ENCODE measurements at places on chromosomes 13 and 19.
A peak's percentile ranks its signal among the peaks of the same experiment; 100 is the strongest.

DNA sequence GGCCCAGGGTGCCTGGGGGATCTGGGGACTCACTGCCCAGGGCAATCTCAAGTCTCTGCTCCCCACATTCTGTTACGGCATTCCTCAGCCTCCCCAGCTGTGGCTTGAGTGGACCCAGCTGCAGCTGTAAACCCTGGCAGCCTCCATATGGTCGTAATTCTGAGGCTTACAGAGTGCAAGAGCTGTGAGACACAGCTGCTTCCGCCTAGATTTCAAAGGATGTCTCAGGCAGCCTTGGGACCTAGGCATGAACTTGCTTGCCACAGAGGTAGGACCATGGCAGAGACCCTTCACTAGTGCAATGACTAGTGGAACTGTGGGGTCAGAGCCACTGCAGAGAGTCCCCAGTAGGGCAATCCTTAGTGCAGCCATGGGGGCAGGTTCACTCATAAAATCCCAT is 297.5 kb downstream of the ENOX1 start:
- DNase-seq, result no peak

DNA sequence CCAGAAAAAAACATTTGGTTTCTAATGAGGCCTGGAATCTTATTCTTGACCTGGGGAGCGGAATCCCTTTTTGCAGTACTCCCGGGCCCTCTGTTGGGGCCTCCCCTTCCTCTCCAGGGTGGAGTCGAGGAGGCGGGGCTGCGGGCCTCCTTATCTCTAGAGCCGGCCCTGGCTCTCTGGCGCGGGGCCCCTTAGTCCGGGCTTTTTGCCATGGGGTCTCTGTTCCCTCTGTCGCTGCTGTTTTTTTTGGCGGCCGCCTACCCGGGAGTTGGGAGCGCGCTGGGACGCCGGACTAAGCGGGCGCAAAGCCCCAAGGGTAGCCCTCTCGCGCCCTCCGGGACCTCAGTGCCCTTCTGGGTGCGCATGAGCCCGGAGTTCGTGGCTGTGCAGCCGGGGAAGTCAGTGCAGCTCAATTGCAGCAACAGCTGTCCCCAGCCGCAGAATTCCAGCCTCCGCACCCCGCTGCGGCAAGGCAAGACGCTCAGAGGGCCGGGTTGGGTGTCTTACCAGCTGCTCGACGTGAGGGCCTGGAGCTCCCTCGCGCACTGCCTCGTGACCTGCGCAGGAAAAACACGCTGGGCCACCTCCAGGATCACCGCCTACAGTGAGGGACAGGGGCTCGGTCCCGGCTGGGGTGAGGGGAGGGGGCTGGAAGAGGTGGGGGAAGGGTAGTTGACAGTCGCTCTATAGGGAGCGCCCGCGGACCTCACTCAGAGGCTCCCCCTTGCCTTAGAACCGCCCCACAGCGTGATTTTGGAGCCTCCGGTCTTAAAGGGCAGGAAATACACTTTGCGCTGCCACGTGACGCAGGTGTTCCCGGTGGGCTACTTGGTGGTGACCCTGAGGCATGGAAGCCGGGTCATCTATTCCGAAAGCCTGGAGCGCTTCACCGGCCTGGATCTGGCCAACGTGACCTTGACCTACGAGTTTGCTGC is at the start of gene ICAM4:
TSS of gene ICAM4 (plus strand) at position 153 of the 935 bp plus-strand sequence. CDS start at position 211, 58 bp downstream.
- DNase-seq, result peak; percentile 32

- DNase-seq, result no peak
These were observed 92.8 kb downstream of the EPSTI1 start for GRCh38 chr13:42899266-42899665.

DNA sequence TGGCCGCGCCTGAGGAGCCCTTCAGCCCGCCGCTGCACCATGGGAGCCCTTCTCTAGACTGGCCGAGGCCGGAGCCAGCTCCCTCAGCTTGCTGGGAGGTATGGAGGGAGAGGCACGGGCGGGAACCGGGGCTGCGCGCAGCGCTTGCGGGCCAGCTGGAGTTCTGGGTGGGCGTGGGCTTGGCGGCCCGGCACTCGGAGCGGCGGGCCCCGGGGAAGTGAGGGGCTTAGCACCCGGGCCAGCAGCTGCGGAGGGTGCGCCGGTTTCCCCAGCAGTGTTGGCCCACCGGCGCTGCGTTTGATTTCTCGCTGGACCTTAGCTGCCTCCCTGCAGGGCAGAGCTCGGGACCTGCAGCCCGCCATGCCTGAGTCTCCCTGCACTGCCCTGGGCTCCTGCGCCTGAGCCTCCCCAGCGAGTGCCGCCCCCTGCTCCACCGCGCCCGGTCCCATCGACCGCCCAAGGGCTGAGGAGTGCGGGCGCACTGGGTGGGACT is 1890.0 kb upstream of the PCDH20 start:
- DNase-seq, result no peak

DNA sequence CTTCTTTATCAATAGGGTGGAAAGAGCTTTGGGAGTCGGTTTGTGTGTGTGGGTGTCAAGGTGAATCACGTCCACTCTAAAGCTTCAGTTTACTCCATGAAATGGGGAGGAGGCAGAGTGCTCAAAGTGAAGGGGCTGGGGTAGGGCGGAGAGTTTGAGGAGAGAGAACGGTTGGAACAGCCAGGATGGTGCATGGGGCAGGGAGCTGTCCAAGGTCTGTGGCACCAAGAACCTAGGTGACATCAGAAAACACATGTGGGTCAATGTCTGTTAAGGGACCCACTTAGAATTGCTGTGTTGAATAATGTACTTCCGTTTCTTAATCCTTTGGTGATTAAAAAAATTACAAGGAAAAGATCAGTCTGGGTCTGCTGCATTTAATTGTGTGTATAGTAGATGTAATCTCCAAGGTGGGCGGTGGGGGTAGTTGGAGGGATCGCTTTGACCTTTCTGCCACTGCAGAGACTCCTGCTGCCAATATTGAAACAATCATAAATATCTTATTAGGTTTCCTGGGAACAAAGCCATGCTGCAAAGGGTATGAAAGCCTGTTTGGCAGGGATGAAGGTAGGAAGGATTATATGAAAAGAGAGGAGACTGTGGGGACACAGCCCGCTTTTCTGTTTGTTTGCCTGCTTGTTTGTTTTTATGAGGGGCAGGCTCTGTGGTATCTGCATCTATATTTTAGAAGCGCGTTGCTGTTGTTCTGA is 122.3 kb downstream of the ATP8A2 start:
- DNase-seq, result no peak

- DNase-seq, result no peak
These were observed 9.5 kb downstream of the RASL11A start for GRCh38 chr13:27280009-27280656.

DNA sequence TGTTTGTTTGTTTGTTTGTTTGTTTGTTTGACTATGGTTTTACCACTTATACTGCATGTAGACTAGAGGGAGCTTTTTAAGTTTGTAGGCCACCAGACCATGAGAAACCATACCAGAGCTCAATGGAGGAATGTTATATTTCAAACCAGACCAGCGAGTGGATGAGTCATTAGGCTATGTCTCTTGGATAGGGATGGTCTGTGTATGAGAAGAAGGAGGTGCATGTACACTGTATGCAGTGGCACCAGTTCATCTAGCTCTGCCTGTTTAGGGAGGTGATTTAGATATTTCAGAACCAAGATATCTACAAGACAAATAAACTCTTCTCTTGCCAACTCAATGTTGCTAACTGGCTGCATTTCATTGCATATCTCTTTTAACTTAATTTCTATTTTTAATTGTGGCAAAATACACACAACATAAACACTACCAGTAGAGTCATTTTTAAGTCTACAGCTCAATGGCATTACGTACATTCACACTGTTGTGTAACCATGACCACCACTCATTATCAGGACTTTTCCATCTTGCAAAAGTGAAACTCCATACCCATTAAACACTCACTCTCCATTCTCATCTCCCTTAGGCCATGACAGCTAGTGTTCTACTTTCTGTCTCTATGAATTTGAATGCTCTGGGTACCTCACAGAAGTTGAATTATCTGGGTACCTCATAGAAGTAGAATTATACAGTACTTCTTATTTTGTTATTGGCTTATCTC is 29.2 kb downstream of the SYDE1 start:
- no peak for DNase-seq

GRCh38 chr13:97189928-97190327 is 32.2 kb upstream of the MBNL2 start:
- no peak for DNase-seq

- DNase-seq, result no peak
These were observed 314.4 kb downstream of the PCDH9 start for GRCh38 chr13:66915596-66916185.

GRCh38 chr13:107767119-107767518 is 448.2 kb downstream of the LIG4 start:
- DNase-seq, result no peak

DNA sequence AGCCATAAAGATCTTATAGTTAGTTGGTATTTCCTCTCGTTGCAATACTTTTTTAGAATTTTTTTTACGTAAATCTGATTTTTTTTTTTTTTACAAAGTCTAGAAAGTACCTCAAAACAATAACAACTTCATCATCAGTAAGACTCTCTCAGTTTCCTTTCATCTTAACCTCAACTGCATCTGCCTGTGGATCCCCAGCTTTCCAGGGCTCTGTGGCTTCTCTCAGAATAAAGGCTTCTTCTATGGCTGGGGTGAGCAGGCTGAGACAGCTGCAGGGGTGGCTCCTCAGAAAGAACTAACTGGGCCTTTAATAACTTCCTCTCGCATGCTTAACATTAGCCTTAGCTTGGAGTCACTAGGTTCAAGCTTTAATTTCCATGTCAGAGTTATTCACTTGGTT is 4.2 kb downstream of the ZNF506 start:
- DNase-seq, result peak; percentile 10

GRCh38 chr13:95301183-95301967 is at the start of gene ABCC4:
ABCC4 (minus strand) TSS chr13:95301451; CDS start chr13:95301314, 137 bp downstream.
- peak; percentile 66 for DNase-seq

DNA sequence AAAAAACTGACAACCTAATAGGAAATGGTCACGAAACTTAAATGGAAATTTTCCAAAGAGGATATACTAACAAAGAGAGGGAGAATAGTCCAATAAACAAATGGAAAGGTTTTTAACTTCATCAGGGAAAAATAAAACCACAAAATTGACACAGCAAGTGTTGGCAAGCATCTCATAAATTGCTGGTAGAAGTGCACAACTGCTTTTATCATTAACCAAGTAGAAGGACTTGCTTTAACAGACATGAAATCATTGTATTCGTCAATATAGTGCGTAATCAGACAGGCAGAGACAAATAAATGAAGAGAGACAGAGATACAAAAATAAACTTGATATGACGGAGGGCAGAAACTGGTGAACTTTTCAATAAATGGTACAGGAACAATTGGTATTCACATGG is 7.4 kb downstream of the TGDS start:
- DNase-seq, result no peak

GRCh38 chr13:26968431-26969341 is 202.9 kb downstream of the USP12 start:
- no peak for DNase-seq

DNA sequence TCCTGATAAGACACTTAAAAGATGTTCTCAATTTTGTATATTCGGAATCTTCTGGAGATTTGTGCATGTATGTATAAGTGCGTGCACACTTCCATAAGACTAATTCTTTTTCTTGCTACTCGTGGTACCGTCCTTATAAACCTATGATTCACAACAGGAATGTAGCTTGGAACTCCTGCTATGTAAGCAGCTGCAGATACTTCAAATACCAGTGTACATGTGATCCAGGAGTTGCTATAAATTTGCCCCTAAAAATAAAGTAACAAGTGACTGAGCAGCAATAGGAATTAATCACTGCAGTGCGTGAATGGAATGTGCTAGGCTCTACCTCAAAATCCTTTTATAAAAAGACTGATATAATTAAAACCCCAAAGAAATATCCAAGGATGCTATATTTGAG is 214.9 kb downstream of the KLF5 start:
- DNase-seq, result no peak

GRCh38 chr19:12603714-12604113 is 6.9 kb downstream of the ZNF490 start:
- peak; percentile 53 for DNase-seq

DNA sequence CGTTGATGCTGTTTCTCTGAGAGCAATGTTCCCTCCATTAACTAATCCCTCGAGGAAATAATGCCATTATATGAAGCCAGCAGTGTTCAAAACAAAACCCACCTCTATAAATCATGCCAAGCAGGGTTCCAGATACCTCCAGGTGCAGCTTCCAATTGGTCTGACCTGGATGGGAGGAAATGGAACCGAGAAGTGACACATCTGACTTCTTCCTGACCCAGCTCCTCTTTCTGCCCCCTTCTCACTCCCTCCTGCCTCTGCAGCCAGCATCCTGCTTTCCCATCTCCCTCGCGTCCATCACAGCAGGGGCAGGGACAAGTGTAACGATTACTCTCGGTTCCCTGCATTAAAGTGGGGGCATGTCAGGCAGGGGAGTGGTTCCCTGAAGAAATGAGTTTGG is 37.5 kb downstream of the HSPH1 start:
- DNase-seq, result no peak

GRCh38 chr13:44231786-44232516 is 141.7 kb upstream of the SERP2 start:
- no peak for DNase-seq

- DNase-seq, result no peak
These were observed 149.9 kb downstream of the MYO16 start for GRCh38 chr13:108779308-108779707.

GRCh38 chr19:7480970-7481255 is 7.9 kb downstream of the PEX11G start:
- no peak for DNase-seq

GRCh38 chr13:90385781-90386489 is 961.6 kb upstream of the MIR17HG start:
- no peak for DNase-seq

DNA sequence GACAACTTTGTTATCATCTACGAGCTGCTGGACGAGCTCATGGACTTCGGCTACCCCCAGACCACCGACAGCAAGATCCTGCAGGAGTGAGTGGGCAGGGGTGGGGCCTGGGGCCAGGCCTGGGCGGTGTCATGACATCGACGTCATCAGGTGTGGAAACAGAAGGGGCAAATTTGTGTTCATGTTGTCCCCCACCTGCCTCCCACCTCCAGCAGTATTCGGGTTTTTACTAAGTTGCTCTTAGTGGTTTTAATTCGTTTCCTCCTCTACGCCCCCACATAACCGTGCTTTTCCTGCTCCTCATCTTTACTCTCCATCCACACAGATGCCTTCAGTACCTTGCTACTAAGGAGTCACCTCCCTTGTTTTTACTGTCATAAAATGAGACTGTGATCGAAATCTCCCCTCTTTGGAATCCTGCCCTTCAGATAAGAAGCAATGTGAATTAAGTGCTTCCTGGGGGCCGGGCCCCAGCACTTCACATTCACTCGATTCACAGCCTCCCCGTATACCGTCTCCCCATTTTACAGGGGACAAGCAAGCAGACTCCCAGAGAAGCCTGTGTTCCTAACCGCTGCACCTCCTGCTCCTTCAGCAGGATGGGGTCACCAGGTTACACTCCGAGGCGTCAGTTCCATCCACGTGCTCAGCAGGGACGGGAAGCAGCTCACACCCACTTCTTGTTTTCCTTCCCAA is 10.5 kb downstream of the AP1M1 start:
- no peak for DNase-seq

DNA sequence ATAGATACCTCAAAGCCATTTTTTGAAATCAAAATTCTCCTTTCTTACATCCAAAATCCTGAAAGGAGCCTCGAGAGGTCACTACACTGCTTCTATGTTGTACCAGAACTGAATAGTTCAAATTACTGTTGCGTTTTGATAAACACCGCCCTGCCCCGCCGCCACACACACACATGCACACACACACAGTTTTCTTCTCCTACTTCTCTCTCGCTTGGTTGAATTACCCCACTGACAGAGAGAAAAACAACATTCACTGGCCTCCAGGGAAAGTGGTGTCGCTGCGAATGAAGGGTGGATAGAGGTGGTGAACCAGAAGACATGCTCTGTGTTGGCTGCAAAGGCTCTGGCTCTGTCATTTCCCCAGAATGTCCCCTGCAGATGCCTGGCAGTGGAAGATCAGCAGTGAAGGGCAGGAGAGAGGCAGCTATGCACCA is 183.4 kb upstream of the RFC3 start:
- no peak for DNase-seq

GRCh38 chr19:13726323-13726722 is 38.0 kb upstream of the MRI1 start:
- no peak for DNase-seq

Measured in activated CD4-positive, alpha-beta T cell treated with anti-CD3 and anti-CD28 coated beads, Interleukin-2, amount 50 U/mL, for 16 hours (primary cell).